ENCODE measurements at places on chromosomes 3 and 15.

DNA sequence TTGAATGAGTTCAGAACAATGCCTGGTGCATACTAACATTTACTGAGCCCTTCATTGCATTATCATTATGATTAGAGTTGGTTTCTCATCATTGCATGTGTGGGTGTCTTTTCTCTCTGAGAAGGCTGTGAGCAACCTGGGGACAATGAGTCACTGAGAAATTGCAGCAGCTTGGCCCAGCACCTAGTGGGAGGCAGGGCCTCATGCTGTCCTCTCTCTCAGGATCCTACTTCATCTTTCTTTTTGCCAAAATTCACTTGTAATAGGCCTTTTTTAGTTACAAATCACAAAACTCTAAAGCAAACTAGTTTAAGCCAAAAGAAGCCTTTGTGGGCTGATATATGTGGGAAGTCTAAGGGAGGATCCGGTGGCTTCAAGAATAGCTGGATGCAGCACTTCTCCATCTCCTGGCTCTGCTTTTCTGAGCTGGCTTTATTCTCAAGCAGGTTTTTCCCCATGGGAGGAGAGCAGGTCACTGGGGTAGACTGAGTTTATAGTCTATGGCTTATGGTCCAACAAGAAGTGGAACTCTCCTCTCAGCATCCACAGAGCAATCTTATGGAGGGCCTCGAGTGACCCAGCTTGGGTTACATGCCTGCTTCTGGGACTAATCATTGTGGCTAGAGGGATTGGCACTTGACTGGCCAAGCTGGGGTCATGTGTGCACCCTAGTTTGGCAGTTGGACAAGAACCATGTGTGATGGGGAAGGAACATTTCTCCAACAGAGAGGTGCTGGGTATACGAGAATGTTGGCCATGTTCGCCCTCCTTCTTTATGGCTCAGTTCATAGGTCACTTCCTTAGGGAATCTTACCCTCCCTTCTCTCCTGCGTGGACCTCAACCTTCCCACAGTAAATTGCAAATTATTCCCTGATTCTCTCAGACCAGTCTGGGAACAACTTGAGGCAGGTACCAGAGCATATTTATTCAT lies 8.7 kb upstream of the CAMK1 start:
- DNase-seq = no peak

GRCh38 chr3:46143951-46144473 lies 64.1 kb downstream of the CCR1 start:
- DNase-seq = no peak

- DNase-seq = no peak
Measured at GRCh38 chr3:102434715-102435114, at the start of gene ZPLD1. Gene ZPLD1 (plus strand): TSS chr3:102435015. CDS start chr3:102438488, 3,473 bp downstream.

DNA sequence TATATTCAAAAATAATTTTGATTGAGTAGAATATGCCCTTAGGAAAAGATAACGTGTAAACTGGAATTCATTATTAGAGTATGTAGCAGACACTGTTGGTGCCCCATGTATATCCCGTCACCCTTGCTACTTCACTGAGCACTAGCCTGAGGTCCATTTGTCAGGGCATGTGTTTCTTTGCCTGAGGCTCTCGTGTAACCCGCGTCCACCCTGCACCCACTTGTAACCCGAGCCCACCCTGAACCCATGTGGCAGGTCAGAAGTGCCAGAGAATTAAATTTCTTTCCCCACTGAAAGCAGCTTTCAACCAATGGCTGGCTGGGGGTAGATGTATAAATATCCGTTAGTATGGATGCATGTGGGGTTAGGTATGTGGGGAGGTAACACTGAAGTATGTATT lies 474.2 kb upstream of the ZNF385D start:
- no peak for DNase-seq

GRCh38 chr3:96813134-96813819 lies 1.1 kb upstream of the EPHA6 start:
- DNase-seq = no peak

Measured in stimulated activated CD8-positive, alpha-beta memory T cell treated with anti-CD3 and anti-CD28 coated beads, Interleukin-15, amount 100 ng/mL, for 1 hour (primary cell).